ENCODE measurements at places on chromosomes 2 and 18.

DNA sequence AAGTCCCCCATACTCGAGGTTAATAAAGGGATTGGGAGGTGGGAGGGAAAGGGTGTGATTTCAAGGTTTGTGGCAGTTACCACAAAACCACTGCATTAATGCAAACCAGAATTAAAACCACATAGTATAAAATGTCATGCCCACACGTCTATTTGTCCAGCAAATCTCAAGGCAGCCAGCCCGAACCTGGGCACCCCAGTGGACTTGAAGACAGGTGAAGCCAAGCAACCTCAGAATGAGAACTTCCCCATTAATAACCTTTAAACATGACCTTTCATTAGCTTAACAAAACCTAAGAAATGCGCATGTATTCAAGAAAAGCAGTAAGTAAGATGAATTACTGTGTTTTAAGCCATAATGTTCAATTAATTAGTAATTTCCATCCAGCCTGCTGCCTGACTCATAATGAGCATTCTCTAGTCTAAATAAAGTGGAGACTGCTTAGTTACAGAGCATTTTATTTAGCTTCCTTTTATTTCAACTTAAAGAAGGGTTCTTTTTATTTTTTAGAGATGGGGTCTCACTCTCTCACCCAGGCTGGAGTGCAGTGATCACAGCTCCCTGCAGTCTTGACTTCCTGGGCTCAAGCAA, 229.6 kb downstream of the FAM210A start:
- no peak for DNase-seq

DNA sequence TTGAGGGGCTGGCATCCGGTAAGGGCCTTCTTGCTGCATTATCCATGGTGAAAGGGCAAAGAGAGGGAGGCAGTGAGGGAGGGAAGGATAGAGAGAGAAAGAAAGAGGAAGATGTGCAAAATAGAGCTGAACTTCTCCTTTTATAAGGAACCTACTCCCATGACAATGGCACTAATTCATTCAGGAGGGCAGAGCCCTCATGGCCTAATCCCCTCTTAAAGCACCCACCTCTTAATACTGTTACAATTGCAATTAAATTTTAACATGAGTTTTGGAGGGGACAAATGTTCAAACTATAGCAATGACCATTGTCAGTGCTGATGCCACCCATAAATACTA, 60.2 kb downstream of the CXCR4 start:
- DNase-seq = no peak

GRCh38 chr2:151637271-151637781, 97.0 kb downstream of the NEB start:
- no peak for DNase-seq

DNA sequence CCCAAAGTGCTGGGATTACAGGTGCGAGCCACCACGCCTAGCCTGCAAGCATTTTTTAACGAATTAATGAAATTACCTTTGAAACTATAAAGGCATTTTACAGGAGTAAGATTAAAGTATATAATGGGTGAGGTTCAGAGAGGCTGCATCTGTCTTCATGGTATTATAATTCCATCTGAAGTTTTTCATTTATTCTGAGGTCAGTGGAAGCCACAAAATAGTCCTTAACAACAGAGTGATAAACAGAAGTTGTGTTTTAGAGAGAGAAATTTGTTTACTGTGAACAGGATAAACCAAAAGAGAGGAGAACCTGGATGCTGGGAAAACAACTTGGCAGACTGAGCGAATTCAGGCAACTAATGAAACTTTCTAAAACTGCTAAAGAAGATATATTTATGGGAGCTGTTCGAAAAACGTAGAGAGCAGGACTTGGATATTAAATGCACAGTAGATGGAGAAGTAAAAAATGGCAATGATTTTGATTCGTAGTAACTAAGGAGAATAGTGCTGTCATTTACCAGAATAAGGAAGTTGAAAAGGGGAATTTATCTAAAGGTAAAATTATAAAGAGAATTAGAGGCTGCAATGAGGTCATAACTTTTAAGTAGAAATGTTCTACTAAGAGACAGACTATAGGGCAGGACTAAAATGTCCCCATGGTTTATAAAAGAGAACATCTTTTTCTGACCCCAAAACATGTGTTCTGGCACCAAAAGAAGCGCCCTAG, 37.9 kb upstream of the ITGA4 start:
- no peak for DNase-seq

- DNase-seq = no peak
Observed at GRCh38 chr2:46010925-46011490, 286.2 kb upstream of the EPAS1 start.

DNA sequence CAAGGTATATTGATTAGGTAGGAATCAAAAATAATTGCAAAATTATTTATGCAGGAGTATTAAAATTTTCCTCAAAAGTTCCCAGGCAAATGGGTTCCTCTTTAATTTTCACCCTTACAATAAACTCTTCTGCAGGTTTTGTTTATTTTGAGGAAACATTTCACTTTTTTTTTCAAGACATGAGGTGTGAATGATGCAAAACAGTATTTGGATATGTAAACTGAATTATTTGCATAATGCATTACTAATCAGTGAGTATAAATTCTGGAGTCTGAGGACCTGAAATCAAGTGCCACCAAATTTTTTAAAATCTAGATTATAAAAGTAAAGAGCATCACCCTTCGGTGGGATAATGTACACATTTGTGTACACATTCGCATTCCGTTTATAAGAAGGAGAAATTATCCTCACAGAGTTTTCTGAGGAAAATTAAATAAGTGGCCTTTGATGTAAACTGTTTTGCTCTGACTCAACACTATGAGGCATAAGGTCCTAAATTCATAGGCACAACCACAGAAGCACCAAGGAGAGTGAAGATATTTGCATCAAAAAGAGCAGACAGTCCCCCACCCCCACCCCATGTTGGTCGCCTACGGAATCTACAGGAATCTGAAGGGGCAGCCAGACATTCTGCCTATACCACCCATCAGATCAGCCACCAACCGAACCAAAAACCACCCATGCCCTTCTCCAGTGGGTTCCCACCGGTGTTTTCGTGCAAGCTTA, 33.1 kb downstream of the BCL11A start:
- no peak for DNase-seq
